ENCODE measurements at places on chromosomes 4 and X.
A peak's percentile ranks its signal among the peaks of the same experiment; 100 is the strongest.

DNA sequence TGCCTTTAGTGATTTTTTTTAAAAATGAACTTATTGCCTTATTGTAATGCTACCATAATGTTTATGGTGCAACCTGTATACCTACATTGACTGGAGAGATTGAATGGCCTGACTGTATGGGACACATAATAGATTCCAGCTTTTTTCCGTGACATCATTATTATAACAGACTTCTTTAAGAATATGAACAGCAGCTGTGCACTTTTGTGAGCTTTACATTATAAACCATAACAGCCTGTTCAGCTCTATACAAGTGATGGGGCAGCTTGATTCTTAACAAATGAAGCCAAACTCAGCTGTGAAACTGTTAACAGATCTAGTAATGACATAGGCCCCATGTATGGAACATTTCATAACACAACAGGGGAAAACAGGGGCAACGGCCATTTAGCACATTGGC lies 187.0 kb downstream of the BMPR1B start:
- DNase-seq, result no peak

DNA sequence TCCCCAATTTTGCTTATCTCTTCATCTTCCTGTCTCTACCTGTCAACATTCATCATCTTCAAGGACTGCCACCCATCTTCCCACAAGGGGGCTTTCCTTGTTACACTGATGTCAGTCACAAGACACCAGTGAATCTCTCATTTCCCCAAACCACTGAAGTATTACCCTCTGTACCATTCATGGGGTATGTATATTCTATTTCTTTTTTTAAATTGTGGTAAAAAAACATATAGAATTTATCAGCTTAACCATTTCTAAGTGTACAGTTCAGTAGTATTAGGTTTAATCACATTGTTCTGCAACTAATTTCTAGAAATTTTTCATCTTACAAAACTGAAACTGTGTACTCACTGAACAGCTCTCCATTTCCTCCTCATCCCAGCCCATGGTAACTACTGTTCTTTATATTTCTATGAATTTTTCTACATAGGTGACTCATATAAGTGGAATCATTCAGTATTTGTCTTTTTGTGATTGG lies 98.6 kb downstream of the LARP7 start:
- DNase-seq, result no peak

GRCh38 chrX:52870046-52870445 lies 2.2 kb upstream of the XAGE3 start:
- DNase-seq, result no peak

DNA sequence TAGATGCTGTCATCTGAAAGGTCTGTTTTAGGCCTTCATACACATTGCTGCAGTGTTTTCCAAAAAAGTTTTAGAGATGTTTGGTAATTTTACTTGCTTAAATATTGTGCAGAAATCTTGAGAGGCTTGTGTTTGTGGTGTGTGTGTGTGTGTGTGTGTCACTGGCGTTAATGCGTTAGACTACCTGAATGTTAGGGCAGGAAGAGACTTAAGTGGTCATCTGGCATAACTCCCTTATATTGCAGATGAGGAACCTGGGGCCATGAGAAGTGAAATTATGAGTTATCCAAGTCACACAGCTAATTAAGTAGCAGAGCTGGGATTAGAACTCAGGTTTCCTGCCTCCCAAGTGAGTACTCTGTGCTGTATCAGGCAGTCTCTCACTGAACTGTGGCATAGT lies 1.4 kb downstream of the LSM6 start:
- DNase-seq, result no peak

DNA sequence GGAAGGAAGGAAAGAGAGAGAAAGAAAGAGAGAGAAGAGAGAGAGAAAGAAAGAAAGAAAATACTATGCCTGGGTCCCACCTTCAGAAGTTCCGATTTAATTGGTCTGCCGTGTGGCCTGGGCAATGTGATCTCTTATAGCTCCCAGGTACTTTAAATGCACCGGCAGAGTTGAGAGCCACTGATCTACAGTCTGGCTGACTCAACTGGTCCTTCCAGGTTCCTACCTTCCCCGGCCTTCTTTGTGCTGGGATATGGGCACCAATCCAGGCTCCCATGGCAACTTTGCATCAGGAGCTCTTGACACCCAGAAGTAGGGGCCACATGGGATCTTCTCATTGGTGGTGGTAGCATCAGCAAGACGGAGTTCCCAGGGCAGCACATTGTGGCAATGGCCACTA lies 186.5 kb upstream of the ATP6AP2 start:
- DNase-seq, result no peak

DNA sequence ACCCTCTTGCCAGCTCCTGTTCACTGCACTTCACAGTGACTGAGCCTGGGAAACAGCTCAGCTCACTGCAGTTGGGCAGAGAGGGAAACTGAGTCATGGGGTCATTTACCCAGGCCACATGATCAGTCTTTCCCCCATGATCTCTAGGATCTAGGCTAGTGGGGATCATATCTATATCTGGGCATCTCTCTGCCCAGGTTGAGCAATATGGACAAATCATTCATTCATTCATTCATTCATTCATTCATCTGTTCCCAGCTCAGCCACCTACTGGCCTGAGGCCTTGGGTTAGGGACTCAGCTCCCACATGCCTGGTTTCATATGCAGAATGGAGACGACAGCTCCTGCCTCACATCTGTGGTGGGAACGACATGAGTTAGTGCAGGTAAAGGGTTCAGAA lies 45.3 kb upstream of the HMX1 start:
- no peak for DNase-seq

DNA sequence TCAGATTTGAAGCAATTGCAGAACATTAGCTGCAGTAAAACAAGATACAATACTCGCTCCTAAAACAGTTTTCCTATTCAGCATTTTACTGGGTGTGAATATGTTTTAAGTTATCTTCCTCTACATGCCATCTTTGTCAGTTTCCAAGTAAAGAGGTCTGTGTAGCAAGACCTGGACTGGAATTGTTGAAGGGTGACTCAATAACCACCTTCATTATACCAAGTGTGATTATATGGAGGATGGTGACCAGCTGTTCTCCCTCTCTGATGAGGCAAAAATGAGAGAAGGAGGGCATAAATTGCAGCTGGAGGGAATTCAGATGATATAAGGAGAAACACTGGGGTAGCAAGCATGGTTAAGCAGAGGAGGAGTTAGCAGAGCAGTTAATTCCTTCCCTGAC lies 922.1 kb upstream of the SLIT2 start:
- DNase-seq, result no peak

DNA sequence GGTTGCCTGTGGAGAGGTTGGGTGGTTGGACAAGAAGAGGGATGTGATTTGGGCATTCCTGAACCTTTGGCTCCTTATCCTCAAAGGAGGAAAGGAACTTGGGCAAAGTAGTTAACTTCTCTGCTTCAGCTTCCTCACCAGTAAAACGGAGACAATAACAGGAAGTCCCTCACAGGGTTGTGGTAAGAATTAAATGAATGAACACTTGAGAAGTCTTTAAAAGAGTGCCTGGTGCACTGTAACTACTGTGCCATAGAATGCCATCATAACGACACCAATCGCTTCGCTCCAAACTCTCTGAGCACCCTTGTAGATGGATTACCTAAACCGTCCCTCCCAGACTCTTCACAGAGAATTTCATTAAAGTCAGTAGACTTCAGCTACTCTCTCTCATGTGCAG lies 10.5 kb downstream of the ZCCHC18 start:
- no peak for DNase-seq

DNA sequence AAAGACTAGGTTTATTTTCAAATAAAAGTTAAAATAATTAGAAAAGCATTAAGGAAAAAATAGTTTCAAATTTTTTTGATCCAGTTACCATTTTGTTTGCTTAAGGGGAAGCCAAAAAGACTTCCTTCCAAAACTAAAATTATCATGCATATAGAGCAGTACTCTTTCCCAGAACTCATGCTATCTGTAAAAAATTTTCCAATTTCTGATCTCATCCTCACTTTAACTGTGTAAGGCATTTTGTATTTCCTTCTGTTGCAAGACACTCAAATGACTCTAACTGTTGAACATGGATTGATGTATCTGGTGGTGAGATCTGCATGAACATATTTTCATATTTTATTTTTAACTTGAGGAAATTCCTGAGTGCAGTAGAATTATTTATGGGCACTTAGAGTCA lies 150.1 kb downstream of the ADAM29 start:
- no peak for DNase-seq

- DNase-seq, result no peak
Observed at GRCh38 chr4:83708500-83709175, 172.7 kb downstream of the GPAT3 start.

- DNase-seq, result no peak
Observed at GRCh38 chr4:83556006-83556707, 20.2 kb downstream of the GPAT3 start.

DNA sequence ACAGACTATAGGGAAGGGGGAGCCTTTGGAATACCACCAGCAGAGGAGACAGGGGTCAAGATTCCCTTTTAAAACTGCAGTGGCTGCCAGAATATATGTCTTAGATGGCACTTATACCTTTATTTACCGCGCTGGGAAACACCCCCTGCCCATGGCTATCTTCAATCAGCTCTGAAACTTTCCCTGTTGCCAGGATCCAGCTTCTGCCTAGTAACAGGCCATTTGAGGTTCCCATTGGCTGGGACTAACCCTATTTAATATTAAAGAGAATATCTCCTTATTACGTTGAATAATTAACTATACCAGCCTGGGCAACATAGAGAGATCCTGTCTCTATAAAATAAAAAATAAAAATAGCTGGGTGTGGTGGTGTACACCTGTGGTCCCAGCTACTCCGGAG lies 23.8 kb downstream of the SOWAHB start:
- no peak for DNase-seq

GRCh38 chrX:107484002-107484726 lies 34.7 kb downstream of the FRMPD3 start:
- no peak for DNase-seq

DNA sequence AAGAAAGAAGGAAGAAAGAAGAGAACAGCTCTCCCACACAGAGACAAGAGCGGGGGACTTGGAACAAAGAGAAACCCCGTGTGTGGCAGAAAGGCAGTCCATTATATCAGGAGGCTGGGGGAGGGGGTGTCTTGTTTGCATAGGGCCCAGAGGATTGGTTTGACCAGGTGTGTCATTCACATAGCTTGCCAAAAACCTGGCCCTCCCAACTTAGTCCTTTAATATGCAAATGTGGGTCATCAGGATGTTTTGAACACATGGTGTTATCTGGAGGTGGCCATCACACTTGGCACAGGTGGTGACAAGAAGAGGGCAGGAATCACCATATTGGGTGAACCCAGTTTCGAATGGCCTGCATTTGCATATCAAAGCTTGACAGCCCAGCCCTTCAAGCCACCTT lies 111.7 kb downstream of the LINC00632 start:
- no peak for DNase-seq

- no peak for DNase-seq
Observed at GRCh38 chrX:134875671-134876070, 115.1 kb upstream of the SMIM10 start.

GRCh38 chr4:86895692-86896488 lies 3.7 kb upstream of the C4orf36 start:
- no peak for DNase-seq

- DNase-seq, result no peak
Observed at GRCh38 chr4:41215969-41216293, 1.6 kb upstream of the APBB2 start.

DNA sequence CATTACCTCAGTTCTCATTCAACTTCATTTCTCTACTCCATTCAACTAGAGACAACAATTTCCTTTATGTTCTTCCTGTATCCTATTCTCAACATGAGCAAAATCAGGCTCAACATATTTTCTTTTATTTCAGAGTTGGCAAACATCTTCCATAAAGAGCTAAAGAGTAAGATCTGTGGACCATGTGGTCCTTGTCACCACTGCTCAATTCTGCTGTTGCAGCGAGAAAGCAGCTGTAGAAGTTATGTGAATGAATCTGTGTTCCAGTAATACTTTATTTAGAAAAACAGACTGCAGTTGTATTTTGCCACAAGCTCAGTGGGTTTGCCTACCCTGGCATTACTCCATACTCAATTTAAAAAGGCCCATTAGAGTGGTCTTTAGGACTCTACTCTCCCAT lies 2057.3 kb downstream of the ARAP2 start:
- no peak for DNase-seq

GRCh38 chrX:56782352-56782751 lies 53.3 kb downstream of the NBDY start:
- no peak for DNase-seq

DNA sequence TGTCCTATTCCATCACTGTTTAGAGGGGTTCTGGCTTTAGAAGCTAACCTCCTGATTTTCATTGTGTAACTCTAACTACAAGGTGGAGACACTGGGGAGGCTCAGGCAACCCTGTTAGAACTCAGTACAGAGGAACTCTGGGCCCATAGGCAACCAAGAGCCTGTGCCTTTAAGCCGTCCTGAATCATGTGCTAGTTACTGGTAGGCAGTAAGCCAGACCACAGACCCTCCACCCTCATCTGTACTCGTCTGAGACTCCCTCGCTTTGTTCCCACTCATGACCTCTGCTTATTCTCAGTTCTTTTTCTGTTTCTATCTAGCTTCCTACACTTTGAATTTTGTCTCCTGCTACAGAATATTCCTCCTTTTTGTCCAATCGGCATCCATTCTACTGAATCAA lies 31.4 kb downstream of the TBC1D1 start:
- no peak for DNase-seq

DNA sequence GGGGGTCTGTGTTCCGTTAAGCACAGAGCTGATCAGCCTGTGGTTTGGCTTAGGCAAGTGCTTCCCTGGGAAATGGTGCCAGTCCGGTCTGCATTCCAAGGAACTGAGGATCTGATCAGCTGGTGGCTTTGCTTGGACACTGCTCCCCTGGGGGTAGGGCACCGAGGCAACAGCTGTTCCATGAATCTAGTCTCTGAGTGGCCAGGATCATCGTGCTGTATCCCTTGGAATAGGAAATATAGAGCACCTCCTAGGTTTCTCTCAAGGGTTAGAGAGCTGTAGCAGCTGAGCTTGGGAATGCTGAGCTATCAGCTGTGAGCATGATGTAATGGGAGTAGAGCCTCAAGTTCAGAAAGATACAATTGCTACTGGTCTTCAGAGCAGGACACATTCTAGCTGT lies 863.9 kb downstream of the RAPGEF2 start:
- DNase-seq, result no peak

DNA sequence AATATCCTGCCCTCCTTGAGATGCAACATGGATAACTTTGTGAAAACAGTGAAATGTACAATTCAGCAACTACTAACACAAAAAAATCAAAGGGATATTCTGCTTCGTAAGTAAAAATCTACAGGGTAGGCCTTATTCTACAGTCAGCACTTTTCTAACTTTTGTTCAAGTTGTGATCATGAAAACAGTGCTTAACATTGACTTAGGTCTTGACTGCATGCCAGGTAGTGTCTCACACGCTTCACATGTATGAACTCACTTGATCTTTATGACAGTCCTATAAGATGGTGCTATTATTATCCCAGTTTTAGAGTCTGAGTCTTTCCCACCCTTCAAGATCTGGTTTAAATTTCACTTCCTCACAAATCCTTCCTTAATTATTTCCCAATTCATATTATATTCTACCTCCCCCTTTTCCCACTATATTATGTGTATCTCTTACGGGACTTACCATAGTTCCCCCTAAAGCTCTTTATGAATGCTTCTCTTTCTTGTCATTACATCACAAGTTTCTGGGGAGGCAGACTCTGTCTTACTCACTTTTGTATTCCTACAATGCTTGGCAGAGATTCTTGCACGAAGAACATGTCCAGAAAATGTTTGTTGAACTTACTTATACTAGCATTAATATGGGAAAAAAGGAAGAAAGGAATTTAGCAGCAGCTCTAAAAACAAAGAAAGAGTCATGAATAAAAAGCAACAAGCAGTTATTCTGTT lies 179.8 kb downstream of the SCFD2 start:
- DNase-seq, result peak; percentile 68
